AG04449 (cell line): ENCODE measurements at places on chromosomes 1 and 21.

DNA sequence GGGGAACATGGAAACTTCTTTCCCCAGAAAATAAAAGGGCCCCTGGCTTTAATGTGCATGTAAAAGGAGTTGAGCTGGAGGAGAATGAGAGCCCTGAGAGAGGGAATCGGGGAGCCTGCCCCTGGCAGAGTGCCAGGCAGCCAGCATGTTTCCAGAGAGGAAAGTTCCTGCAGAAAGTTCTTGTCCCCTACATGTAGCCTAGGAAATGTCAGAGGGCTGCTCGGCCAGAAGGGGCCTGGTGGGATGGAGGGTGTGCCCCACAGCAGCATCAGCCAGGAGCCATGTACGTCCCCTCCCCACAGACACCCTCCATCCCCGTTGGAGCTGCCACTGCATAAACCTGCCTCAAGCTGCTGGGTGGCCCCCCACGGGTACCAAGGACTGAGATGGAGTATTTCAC lies 5.4 kb upstream of the PRELP start:
- no peak for DNase-seq

GRCh38 chr1:70707214-70707613 lies 296.1 kb downstream of the CTH start:
- no peak for DNase-seq

GRCh38 chr21:32330784-32331311 lies 32.2 kb downstream of the MRAP start:
- no peak for DNase-seq

DNA sequence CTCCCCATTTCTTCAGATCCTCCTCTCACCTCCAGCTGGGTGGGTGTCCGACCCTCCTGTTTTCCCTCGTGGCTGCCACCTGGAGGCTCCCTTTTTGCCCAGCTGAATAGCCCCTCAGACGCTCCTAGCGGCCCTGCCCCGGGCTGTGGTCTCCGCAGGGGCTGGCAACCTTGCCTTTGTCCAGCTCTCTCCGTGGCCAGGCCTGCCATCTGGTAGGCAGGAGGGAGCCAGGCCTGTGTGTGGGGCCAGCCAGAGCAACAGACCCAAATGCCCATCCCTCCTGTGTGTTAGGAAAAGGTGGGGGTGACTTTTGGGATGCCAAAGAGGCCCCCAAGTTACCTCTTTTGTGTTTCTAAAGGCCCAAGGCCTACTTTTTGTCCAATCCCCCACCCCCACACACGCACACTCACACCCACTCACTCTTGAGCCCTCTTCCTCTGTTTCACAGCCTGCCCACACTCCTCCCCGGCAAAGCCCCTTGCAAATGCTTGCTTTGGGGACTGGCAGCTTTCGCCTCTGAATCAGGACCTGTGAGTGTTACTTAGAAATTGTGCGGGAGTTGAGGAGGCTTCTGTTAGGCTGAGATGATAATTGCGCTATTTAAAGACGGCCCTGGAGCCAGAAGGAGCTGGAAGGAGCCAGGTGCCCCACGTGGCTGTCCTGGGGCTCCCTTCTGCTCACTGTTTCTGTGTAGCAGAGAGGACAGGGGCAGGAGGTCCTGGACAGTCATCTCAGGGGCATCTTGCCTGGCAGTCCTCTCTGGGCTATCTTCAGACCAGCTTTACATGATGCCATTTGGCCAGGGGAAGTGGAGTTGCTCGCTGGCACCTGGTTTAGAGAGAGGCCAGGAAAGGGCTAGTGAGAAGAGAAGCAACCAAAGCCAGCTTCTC lies 9.1 kb downstream of the PPFIA4 start:
- DNase-seq: no peak

GRCh38 chr1:171212607-171213351 lies 27.7 kb downstream of the FMO2 start:
- DNase-seq: no peak

DNA sequence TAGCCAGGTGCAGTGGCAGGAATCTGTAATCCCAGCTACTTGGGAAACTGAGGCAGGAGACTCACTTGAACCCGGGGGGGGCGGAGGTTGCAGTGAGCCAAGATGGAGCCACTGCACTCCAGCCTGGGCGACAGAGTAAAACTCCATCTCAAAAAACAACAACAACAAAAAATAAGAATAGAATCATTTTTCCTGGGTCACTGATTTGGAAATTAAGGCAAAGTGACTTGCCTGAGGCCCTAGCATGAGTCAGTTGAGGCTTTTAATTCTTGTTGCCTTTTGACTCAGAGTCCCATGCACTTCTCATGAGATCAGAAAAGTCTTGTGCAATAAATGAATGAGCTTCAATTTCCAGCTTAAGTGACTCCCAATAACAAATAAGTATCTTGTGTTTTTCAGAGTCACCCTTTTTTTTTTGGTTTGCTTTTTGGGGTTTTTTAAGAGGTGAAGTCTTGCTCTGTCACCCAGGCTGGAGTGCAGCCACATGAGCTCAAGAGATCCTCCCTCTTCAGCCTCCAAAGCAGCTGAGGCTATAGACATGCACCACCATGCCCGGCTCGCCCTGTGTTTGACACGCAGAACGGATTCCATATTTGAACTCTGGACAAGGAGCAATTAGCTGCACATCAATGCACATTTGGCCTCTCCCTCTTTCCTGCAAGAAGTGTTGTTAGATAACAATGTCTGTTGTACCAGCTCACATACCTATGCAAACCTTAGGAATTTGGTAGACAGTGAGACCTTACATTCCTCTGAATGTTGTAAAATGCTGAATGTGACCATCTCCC lies 3.4 kb upstream of the PLEKHM2 start:
- DNase-seq: peak; percentile 87

GRCh38 chr1:204858363-204858821 lies 12.3 kb upstream of the NFASC start:
- DNase-seq: no peak

- DNase-seq: no peak
Measured at GRCh38 chr1:97674517-97674916, 246.3 kb downstream of the DPYD start.

GRCh38 chr21:16116069-16116468 lies 386.3 kb downstream of the USP25 start:
- DNase-seq: no peak

DNA sequence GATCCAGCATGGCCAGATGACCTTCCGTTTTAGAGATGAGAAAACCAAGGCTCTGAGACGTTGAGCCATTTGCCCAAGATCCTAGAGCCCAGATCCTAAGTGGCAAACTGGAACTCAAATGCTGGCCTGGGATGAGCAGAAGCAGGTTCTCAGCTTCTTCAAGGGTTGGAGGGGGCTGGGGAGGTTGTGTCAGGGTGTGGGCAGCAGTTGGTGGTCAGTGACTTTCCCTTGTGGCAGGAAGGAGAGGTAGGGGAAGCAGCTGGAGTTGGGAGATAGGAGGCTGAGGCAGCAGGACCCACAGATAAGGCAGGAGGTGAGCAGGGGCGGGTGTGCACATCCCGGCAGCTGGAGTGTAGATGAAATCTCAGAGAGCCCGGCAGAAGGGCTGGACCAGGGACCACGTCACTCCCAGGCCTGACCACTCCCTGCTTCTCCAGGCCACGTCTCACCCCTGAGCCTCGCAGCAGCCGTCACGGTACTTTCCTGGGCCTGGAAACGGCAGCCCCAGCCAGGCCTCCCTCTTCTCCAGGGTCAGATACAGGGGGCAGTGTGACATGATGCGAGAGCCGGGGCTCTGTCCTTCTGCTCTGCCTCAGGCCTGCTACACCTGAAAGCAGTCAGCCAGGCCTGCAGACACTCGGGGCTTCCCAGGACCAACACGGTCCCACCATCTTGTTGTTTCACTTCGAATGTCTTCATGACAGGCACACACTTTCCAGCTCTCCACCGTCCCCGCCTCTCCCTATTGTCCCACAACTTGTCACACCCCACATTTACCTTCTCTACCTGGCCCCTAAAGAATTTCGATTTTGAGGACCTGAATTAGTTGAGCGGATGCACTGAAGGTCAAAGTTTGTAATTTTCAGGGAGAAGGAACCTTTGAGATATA lies 11.5 kb upstream of the LAPTM5 start:
- no peak for DNase-seq

GRCh38 chr1:172494166-172494565 lies 38.8 kb upstream of the SUCO start:
- no peak for DNase-seq

- DNase-seq: no peak
Measured at GRCh38 chr1:16628361-16629111, 15.2 kb upstream of the NBPF1 start.

GRCh38 chr1:33267468-33268205 lies 11.3 kb downstream of the ZNF362 start:
- DNase-seq: no peak
